ENCODE measurements at places on chromosomes 2 and 18.

- DNase-seq, result no peak
Measured at GRCh38 chr18:13433125-13433524, 214.6 kb downstream of the LDLRAD4 start.

DNA sequence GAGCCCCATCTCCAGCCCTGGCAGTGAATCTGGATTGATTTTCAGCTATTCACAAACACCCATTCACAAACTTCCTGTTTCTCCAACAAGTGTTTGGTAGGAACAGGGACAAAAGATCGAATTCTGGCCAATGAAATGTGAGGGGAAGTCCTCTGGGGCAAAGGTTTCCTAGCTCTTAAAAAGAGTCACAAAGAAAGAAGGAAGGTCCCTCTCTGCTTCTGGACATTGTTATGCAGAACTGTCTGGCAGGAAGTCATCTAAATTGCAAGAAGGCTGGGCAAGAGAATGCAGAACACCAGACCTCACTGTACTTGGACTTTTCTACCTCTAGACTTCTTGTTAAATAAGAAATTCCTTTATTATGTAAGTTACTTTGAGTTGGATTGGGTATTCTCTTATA, 137.3 kb downstream of the CCDC148 start:
- no peak for DNase-seq

DNA sequence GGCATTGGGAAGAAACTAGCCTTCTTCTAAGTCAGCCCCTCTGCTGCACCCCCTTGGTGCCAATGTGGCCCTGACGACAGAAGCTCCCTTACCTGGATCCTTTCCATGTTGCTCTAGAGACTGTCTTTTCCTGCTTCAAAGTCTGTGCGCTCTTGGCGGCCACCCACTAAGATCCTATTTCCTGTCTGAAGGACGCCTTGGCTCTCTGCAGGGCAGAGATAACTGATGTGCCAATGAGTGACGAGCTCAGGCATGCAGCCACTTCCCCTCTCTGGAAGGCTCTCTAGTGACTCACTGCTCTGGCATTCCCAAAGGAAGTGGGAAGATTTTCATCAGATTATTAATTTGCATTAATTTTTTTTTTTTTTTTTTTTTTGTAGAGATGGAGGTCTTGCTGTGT, 273.5 kb downstream of the CDH20 start:
- DNase-seq, result no peak

- no peak for DNase-seq
Measured at GRCh38 chr18:43484710-43485109, 207.4 kb upstream of the SYT4 start.

GRCh38 chr2:45093663-45094062, 84.4 kb upstream of the SIX2 start:
- no peak for DNase-seq

- DNase-seq, result no peak
Measured at GRCh38 chr2:160050147-160050546, 12.3 kb downstream of the PLA2R1 start.

All from hypothalamus (tissue), 51 donors.